ENCODE measurements at places on chromosomes 6 and 20. TPM values are rescaled to one million over a fixed set of nuclear protein-coding genes. Genes with fewer than 3 reads are reported as not detected.

DNA sequence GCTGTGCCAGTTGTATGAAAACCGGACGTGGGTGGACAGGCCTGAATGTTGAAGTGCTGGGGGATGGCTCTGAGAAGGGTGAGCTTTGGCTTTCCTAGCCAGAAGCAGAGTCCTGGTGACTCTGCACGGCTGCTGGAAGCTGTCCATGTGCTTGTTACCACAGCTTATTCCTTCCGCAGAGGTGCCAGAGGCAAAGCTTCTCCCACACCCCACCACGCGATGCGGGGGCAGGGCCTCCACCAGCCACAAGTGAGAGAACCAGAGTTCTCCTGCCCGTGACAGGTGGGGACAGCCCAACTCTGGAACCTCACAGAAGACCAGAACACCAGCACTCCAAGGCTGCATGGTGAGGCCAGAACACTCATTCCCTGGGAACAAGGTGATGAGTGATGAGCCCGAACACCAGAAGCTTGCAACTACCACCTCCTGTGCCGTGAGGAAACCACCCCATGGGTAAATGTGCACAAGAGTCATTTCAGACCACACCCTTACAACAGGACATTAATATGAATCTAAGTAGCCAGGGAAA lies 36.7 kb downstream of the JAG1 start:
- peak; percentile 90 for DNase-seq

DNA sequence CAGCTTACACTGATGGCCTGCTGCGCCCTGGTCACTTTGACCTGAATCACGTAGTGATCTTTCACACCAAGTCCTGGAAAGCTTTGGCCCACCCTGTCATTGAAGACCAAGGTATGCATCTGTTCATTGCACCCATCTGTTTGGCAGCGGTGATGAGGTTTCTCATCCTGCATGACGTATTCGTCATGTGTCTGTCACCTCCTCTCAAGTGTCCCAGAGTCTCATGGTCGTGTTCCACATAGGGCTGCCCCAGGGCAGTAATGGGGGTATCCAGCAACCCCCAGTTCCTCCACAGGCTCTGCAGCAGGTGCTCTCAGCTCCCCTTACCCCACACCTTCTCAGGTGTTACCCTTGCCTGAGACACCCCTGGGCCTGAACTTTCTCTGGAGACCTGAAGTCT lies 104.1 kb downstream of the SYNDIG1 start:
- DNase-seq, result no peak

- DNase-seq, result no peak
These were observed 68.3 kb upstream of the ASF1A start for GRCh38 chr6:118825661-118826060.

GRCh38 chr6:89122625-89123024 lies 4.8 kb upstream of the SRSF12 start:
- no peak for DNase-seq

DNA sequence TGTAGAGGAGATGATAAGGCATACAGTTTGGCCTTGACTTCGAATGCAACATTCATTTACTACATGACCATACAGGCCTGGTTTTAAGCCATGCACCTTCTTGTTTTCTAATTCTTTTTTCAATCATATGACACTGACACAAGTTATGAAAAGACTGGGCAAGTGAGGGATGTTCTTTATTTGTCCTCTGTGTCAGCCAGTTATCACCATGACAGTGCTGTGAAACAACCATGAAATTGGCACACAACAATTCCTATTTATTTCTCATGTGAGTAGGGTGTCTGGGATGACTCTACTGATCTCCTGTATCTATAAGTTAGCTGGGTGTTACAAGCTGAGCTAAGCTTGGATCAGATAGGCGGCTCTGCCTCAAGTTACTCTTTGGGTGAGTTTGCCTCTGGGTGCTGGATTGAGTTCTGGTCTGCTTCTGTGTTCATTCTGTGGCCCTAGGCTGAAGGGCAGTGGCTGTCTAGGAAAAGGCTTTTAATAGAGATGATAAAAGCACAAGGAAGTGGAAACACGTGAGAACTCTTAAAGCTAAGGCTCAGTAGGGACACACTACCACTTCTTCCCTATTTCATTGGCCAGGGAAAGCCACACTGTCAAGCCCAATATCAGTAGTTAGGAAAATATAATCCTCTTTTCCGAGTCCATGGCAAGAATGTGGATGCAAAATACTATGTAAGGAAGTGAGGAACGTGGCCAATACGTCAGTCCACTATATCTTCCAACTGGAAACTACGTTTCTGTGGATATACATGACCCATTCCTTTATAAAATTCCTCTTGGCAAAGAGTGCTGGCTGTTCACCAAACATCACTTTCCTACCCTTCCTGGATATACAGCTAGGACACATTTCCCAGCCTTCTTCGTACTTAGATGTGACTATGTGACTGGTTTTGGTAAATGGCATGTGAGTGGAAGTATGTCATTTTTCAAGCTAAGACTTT lies 126.2 kb upstream of the RNF24 start:
- no peak for DNase-seq

ADAM33 gene
- 39.8 TPM for total RNA-seq

IP6K3 gene
- total RNA-seq, result not detected

ZNF831 gene
- 0.68 TPM for total RNA-seq

EMILIN3 gene
- 0.39 TPM for total RNA-seq

SPATA25 gene
- total RNA-seq, result 8.6 TPM

LAMA4 gene
- 71.4 TPM for total RNA-seq
